ENCODE measurements at places on chromosomes 6 and 20.
A peak's percentile ranks its signal among the peaks of the same experiment; 100 is the strongest.

DNA sequence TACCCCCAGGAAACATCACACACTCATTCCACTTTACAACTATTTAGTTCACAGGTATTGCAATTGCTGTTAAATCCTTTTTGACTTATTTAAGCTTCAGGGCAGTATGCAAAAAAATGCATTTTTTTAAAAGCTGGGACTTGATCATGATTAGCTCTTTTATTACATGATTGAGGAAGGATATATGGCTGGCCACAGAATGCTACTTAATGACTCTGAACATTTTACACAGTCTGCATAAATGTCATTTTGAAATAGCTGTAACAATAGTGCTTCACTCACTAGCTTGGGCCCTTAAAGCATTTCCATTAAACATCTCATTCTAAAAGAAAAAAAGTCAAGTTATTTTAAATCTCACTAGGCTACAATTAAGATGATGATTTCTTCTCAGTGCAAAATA lies 429.7 kb downstream of the FRK start:
- DNase-seq, result no peak

- peak; percentile 49 for DNase-seq
These were observed 38.5 kb upstream of the AHI1 start for GRCh38 chr6:135535989-135536414.

- no peak for DNase-seq
These were observed 18.4 kb upstream of the IFNGR1 start for GRCh38 chr6:137237413-137238170.

DNA sequence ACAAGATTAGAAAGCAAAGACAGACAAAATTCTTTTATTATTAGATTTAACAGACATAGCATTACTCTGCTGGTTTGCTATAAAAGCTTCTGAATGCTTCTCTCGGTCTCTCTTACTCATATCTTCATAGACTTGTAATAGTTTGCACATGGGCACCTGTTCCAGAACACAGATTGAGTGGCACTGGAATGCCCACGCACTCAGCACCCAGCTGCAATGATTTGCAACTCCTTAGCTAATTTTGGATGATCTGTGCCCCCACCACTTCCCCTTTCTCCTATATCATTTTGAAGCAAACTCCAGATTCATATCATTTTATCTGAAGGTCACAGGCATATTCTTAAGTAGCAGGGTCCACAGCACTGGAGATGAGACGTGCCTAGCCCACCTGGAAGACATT lies 148.8 kb downstream of the CFAP61 start:
- no peak for DNase-seq

- DNase-seq, result no peak
These were observed 1170.0 kb upstream of the CITED2 start for GRCh38 chr6:140544431-140544830.

DNA sequence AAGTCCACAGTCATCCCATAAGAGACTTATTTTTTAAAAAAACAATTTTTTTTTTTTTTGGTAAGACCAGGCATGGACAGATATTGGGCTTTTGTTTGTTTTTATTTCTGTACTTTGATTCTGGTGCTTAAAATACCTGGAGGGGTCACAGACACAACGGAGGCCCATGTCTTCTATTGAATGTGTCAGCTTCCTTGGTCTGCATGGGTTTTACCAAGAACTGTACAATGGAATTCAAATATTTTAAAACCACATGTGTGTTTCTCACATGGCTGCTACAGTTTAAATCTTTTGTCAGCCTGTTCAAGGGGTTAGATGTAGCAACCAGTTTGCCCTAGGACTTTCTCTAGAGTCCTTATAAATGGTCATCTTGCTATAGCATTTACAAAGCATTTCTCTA lies 139.8 kb downstream of the SOX4 start:
- DNase-seq, result no peak

GRCh38 chr6:168261234-168261633 lies 58.3 kb downstream of the DACT2 start:
- DNase-seq, result no peak

DNA sequence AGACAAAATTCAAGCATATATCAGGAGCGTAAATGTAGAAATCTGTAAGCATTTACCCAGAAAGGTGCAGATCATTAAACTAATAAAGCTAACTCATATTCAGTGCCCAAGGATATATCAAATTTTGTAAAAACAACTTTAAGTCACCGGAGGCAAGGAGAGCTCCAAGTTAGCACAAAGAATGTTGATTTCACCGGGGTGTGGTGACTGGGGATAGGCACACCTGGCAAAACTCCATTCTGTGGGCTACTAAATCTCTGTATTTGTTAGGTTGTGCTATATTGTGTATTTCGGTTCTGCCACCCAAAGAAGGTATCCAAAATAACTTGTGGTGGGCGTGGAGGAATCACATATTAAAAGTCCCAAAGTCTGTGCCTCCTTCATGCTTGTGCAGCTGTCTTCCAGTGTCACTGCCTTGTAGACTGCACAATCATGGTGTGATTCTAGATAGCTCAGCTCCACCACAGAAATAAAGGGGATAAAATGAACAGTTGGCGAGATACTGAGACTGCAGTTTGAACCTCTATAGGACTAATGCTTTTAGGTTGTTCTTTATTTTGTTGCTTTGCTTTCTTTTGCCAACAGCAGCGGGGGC lies 111.6 kb downstream of the GMDS start:
- no peak for DNase-seq

DNA sequence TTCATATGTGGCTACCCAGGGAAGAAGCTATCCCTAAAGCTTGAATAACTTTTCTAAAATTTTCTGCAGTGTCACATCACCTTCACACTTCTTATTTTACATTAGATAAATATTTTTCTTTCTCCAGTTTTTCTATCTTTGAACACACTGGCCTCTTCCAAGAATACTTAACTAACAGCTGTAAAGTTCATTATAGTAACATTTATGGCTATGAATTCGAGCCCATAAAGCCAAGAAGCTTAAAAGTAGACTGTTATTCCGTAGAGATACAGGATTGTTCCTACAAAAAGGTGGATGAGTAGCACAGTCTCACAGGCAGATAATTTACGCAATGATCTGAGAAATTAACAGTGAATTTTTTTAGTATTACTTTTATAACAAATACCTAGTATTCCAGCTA lies 55.7 kb upstream of the BMP5 start:
- no peak for DNase-seq

- DNase-seq, result no peak
These were observed 101.2 kb downstream of the ERMARD start for GRCh38 chr6:169852504-169853195.

DNA sequence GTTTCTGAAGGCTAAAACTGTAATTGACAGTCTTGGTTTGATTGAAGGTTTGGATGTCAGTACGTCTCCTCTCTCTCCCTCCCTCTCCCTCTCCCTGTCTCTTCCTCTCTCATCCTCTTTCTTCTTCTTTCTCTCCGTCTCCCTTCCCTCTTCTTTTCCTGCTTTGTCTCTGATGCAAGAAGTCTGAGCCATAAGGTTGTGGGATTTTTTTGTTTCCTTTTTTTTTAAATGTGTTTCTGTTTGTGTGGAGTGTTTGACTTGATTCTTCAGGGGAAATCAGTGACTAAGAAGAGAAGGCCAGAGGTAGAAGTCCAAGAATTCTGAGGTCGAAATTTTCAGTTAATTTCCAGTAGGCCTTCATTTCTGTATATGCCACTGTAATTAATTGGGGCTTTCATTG lies 111.9 kb downstream of the FOXO3 start:
- no peak for DNase-seq

DNA sequence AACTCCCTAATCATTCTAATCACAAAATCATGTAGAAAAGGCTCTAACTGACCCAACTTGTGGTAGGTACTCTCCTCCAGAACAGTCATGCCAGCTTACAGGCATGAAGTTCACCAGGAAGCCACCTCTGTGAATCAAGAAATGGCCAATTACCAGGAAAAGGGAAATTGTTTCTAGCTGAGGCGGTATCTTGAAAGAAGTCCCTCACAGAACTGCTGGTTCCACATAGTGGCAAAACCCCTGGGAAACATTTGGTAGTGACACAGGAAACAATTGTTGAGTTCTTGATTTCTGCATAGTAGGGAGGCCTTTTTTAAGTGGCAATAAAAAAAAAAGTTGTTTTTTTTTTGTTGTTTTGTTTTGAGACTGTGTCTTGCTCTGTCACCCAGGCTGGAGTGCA lies 3.4 kb upstream of the ZHX3 start:
- no peak for DNase-seq

DNA sequence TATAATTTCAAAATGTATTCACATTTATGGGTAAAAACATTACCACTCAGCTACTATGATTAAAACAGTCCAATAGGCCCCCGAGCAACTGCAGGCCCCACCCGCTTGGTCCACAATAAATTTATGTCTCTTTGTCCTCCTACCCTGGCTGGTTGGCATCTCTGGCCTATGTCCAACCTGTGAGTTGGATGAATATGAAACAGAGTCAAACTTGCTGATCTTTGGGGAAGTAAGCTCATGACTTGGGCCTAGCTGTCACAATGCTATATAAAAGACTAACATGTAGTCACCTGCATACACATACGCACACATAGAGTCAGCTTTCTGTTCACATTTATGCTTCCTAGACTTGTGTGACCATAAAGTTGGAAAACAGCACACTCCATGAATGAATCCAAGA lies 20.5 kb downstream of the MAP7 start:
- DNase-seq, result no peak

DNA sequence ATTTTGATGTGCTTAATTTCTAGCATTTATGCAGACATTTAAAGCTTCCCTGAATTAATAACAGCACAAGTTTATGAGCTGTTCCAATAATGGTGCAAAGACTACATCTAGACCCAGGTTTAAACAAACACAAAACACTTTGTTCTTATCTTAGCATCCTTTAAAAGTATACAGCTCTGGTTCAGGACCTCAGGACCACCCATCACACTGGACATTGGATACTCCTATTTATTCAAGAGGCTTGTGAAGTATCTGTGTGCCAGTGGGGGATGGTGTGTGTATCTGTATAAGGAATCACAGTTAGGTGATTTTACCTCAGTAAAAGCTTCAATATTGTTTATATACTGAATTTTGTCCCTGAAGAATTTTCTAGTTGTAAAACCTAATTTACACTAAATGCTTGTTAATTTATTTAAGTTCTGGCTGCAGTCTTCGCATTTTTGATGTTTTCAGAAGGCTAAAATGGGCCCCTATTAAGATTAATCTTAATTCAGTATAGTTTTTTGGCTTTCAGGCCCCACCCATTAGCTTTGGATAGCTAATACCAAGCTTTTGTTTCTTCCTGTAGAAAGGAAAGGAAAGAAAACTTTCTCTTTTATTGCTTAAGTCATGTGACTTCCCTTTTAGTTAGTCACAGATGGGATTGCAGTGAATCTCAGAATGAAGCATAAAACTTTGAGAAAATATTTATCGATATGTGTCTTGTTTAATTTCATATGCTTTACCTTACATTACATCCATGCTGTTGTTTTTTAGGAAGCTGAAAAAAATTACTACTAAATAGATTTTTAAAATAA lies 13.1 kb downstream of the LIN28B start:
- DNase-seq, result no peak

DNA sequence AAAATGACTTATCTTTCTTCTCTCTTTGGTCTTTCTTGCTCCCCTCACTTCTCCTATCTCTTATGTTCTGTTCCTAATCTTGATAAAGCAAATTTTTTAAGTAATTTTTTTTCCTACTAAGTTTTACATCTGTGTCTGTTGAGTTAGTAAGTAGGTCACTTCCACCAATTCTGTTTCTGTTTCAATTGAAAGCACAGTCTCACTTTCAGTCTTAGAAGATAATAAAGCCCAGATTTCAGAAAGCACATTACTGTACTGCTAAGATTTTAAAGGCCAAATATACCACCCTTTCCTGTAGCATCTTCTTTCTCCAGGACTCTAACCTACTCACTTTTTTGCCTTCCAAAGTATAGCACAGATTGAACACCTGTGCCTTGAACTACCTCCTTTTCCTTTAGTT lies 866.1 kb upstream of the ADGRB3 start:
- no peak for DNase-seq

GRCh38 chr20:4664691-4665360 lies 56.9 kb upstream of the PRND start:
- no peak for DNase-seq

GRCh38 chr6:16296061-16296670 lies 57.8 kb downstream of the GMPR start:
- DNase-seq, result no peak

GRCh38 chr6:162636167-162636566 lies 91.4 kb downstream of the PRKN start:
- no peak for DNase-seq
